ENCODE measurements at places on chromosomes 1 and 21.

GRCh38 chr1:92803140-92803887, 18.4 kb upstream of the EVI5 start:
- no peak for DNase-seq

- no peak for DNase-seq
Observed at GRCh38 chr1:184752656-184753055, 2.0 kb downstream of the EDEM3 start.

DNA sequence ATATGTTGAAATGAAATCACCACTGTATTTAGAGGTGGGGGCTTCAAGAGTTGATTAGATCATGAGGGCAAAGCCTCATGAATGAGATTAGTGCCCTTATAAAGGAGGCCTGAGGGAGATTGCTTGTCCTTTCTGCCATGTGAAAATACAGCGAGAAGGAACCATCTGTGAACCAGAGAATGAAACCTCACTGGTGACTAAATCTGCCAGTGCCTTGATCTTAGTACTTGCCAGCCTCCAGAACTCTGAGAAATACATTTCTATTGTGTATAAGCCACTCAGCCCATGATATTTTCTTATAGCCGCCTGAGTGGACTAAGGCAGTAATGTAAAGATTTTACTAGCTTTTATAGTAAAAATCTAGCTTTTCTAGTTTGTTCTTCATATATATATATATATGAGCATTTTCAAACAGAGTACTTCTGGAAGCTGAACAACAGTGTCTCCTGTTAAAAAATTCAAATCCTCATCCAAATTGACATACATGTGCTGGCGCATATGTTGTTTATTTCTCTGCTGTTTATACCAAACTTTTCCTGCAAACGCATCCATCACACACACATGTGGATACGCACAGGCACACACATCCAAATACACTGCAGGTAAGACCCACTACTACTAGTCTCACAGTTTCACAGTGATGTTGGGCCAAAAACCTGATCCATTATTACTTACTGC, 213.1 kb downstream of the RGS7 start:
- no peak for DNase-seq

GRCh38 chr1:16612332-16613172, 812 bp downstream of the NBPF1 start:
- DNase-seq: no peak

DNA sequence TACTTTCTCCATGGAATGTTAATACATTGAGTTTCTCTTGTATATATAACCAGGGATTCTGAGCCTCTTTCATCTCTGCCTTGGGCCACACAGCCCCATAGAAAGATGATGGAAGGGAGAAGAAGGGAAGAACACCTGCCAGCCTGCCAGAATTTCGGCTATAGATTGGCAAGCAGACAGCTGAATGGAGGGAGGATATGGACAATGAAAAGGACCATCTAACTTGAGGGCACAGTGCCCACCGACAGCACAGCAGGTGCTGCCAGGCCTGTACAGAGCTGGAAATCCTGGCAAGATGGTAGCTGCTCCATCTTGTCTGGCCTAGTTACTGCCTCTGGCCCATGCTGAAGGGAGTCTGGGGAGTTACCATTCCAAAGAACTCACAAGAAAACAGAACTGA, 244.3 kb downstream of the FGGY start:
- no peak for DNase-seq

DNA sequence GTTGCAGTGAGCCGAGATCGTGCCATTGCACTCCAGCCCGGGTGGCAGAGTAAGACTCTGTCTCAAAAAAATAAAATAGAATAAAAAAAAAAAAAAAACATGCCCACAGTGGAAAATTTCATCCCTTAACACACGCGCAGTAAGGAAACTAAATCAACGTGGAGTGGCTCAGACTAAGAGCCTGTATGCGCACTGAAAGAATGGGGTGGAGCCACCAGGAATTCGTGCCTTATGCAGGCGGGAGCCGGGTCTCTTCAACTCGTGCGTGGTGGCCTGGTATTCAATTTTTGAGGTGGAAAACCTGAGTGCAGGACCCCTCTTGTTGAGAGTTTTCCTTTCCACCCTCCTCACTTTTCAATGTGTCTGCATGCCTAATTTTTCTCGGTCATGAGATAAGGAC, 22.1 kb upstream of the CREG1 start:
- no peak for DNase-seq

DNA sequence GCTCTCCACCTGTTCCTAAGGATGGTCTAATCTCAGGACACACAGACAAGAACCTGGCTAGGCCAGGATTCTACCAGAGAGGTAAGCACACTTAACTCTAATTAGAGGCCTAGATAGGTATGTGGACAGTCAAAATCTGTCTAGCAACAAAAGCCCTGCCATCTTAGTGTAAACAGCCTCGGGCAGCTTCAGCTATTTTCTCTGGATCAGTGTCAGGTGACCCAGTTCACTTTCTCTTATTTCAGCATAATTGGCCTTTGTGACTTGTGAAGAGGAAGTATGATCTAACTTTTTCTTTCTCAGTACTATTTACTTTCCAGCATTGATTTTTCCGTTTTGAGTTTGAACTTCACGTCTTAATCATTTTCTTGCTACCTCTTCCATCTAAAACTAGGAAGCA, 217.7 kb downstream of the CRB1 start:
- no peak for DNase-seq

GRCh38 chr1:118021668-118022067, 92.1 kb downstream of the WDR3 start:
- no peak for DNase-seq

- DNase-seq: no peak
Observed at GRCh38 chr1:84642774-84643173, 47.5 kb downstream of the SSX2IP start.

DNA sequence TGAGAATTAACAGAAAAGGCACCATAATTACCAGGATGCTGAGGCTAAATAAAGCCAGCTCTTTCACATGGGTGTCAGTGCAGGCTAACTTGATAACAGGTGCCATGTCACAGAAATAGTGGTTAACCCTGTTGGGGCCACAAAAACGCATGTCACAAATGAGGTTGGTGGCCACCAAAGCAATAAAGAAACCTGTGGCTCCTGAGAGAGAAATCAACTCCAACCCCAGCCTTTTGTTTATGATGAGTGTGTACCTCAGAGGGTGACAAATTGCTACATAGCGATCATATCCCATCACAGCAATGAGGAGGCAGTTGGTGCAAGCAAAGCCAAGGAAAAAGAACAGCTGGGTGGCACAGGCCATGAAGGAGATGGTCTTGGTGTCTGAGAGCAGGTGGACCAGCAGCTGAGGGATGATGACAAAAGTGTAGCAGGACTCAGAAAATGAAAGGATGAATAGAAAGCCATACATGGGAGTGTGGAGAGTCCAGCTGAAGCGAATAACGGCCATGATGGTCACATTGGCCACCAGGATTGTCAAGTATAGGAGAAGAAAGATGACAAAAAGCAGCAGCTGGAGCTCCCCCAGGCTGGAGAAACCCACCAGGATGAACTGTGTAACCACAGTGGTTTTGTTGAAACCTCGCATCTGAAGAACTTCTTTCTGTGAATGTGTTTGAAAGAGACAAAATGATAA, at the start of gene OR10T2:
Gene OR10T2 (minus strand): TSS at position 649 of the 697 bp plus-strand sequence. CDS start 0 bp downstream, at position 649.
- no peak for DNase-seq

- DNase-seq: no peak
Observed at GRCh38 chr1:209443361-209443931, 140.1 kb upstream of the CAMK1G start.

- no peak for DNase-seq
Observed at GRCh38 chr1:181483285-181484195, at the start of gene CACNA1E. TSS of gene CACNA1E (plus strand) at chr1:181483517. CDS start at chr1:181483745, 228 bp downstream.

- no peak for DNase-seq
Observed at GRCh38 chr1:64969305-64970046, 3.1 kb upstream of the JAK1 start.

DNA sequence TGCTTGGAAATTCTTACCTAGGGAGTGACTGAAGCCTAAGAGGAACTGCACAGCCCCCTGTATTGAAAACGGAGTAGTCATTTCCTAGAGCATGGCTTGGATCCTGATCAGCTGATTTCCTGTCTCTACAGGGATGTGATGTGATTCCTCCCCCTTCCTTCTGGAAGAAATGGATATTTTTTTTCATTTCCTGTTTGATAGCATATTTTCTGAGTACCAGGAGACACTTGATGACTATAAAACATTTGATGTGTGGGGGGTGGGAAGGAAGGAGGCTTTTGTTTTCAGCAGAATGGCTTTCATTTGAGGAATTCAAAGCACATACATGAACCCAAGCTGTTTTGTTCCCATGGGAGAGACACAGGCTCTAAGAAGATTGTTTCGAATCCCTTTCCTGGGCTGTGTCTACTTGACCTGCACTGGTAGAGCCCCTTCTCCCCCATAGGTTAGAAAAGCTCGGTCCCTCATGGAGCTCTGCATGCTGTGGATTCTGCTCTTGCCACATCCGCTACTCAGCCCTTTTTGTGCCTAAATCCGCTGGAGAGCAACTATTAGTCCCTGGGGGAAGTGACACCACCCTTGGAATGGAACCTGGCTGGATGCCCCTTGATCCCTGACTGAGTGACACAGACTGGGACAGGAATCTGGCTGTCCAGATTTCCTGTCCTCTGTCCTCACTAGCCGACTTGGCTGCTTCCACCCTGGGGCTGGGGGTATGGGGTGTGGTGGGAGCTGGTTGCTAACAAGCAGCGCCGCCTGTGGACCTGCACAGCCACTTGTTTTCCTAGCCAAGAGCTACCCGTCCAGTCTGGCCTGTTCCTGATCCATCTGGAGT, 71.8 kb upstream of the MACF1 start:
- DNase-seq: no peak

DNA sequence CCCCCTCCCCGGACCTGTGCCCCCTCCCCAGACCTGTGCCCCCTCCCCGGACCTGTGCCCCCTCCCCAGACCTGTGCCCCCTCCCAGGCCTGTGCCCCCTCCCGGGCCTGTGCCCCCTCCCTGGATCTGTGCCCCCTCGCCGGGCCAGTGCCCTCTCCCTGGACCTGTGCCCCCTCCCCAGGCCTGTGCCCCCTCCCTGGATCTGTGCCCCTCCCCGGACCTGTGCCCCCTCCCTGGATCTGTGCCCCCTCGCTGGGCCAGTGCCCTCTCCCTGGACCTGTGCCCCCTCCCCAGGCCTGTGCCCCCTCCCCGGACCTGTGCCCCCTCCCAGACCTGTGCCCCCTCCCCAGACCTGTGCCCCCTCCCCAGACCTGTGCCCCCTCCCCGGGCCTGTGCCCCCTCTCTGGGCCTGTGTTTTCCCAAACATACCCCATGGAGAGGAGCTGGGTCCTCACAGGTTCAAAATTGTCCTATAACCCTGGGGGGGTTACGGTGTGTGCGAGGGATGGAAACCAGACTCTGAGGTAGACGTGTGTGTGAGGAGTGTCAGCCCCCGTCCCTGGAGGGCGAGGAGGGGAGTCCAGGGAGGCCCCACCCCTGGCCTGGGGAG, 47.6 kb upstream of the POFUT2 start:
- no peak for DNase-seq

- no peak for DNase-seq
Observed at GRCh38 chr1:52635321-52636089, 2.5 kb downstream of the SHISAL2A start.

- DNase-seq: no peak
Observed at GRCh38 chr1:28122183-28122582, 33.8 kb upstream of the EYA3 start.

DNA sequence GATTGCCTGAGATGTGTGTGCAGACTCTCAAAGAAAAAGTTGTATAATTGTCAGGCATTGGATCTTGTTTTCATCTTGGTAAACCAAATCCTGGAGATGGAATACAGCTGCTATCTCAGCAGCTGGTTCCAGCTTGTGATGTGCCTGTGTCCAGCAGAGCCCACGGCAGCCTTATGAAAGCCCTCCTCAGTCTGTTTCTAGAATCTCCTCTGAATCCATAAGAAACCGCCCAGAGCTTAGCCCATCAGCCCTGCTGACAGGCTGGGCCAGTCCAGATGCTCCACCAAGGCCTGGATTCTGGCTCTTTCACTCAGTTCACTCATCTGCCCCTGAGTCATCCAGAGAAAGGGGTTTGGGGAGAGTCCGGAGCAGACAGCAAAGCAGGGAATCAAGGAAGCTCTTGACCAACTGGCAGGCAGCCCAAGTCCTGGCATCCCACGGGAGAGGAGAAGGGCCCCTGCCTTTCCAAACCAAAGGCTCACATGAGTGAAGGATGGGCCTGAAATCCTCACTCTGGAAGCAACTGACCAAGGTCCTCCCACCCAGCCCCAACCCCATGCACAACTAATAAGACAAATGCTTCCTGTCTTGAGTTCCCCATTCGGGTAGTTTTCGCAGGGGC, 45.7 kb downstream of the NAV1 start:
- DNase-seq: no peak

DNA sequence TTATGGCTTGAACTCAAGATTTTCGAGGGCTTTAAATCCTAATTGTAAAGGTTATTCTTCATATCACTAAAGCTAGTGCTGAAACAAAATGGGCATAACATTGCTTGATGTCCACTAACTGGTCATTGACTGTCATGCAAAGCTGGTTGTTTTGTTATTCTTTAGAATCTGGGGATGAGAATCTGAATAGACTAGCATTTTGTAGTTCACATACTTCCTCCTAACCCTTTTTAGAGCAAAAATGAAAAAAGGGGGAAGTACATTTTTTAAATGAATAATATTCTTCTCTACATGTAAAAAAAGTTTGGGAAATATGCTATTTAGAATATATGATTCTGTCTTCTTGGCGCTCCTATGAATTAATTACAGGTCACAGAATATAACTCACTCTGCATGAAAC, 72.2 kb upstream of the HMCN1 start:
- no peak for DNase-seq

DNA sequence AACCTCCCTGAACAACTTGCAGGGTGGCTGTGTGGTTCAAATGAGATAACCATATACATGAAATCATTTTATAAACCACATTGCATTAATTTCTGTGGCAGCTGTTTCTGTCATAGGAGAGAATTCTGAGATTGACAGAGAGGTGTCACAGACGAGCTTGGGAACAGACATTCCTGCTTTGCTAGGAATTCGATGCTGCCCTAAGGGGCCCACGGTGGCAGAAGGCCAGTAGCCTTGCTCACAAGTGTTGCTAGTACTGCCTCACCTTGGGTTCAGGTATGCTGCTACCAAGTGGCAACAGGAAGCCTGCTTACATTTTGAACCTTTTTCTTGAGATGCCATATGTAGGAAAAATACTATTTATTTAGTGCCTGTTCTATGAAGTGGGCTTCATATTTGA, 13.4 kb downstream of the KCNA10 start:
- DNase-seq: no peak

- DNase-seq: no peak
Observed at GRCh38 chr1:93001893-93002292, 40.6 kb upstream of the DIPK1A start.

DNA sequence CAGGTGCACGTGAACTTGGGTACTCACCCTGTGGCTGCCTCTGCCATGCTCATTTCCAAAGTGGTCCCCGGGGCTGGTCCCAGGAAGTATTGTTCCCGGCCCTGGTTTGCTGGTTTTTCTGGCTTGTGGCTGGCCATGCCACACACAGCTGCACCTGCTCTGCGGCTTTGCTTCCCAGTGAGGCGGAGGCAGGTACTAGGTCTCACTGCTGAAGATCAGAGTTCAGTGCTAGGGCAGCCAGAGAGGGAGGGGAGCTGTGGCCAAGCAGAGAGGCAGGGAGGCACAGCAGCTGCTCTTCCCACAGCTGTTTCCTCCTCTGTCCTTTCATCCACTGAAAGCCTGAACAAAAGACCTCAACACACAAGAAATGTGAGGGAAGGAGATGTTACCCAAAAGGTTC, 30.5 kb downstream of the ENO1 start:
- no peak for DNase-seq

Data from GOT3 (cell line).